Left cardiac atrium (tissue), 4 donors: ENCODE measurements at places on chromosomes 3 and 15. TPM values are rescaled to one million over a fixed set of nuclear protein-coding genes. Genes with fewer than 3 reads are reported as not detected.

GRCh38 chr3:154307363-154307762 is 16.9 kb downstream of the DHX36 start:
- no peak for DNase-seq

GRCh38 chr3:56119575-56120349 is 348.5 kb downstream of the ERC2 start:
- peak; percentile 47 for DNase-seq

DNA sequence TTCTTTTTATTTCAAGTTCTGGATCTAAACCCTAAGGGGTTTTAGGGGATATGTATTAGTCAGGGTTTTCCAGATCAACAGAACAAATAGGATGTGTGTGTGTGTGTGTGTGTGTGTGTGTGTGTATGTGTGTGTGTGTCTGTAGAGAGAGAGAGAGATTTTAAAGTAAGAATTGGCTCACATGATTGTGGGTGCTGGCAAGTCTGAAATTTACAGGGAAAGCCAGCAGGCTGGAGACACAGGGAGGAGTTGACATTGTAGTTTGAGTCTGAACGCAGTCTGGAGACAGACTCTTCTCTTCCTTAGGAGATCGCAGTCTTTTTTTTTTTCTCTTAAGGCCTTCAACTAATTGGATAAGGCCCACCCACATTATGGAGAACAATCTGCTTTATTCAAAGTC is 428.8 kb upstream of the TBL1XR1 start:
- no peak for DNase-seq

- peak; percentile 65 for DNase-seq
Measured at GRCh38 chr3:23810343-23811184, 4.8 kb downstream of the UBE2E1 start.

Gene REC114
- 1.8 TPM for total RNA-seq

DNA sequence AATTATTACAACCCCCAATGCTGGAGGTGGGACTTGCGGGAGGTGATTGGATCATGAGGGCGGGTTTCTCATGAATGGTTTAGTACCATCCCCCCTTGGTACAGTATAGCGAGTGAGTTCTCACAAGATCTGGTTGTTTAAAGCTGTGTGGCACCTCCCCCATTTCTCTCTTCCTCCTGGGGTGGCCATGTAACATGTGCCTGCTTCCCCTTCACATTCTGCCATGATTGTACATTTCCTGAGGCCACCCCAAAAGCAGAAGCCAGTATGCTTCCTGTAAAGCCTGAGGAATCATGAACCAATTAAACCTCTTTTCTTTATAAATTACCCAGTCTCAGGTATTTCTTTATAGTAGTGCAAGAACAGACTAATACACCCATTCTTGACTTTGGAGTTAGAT is 20.3 kb upstream of the PROK2 start:
- DNase-seq = no peak

Gene CD80
- total RNA-seq = 0.10 TPM

DNA sequence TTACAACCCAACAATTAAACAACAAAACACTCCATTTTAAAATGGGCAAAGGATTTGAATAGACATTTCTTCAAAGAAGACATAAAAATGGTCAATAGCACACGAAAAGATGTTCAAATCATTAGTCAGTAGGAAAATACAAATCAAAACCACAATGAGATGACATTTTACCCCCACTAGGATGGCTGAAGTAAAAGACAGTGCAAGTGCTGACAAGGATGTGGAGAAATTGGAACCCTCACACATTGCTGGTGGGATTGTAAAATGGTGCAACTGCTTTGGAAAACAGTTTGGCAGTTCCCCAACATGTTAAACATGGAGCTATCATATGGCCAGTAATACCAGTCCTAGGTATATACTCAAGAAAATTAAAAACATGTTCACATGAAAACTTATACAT is 11.6 kb downstream of the GALNT15 start:
- DNase-seq = no peak

- peak; percentile 63 for DNase-seq
Measured at GRCh38 chr15:43517354-43518196, at the start of gene MAP1A. Gene MAP1A, plus strand, starts transcription at chr15:43517608. Its CDS starts 3,866 bp downstream, at chr15:43521474.
